ENCODE measurements at places on chromosomes 5 and 9.

- no peak for DNase-seq
Measured at GRCh38 chr9:93319301-93319991, 132.0 kb upstream of the FAM120A start.

GRCh38 chr5:74673011-74673790 is 11.8 kb upstream of the HEXB start:
- no peak for DNase-seq

DNA sequence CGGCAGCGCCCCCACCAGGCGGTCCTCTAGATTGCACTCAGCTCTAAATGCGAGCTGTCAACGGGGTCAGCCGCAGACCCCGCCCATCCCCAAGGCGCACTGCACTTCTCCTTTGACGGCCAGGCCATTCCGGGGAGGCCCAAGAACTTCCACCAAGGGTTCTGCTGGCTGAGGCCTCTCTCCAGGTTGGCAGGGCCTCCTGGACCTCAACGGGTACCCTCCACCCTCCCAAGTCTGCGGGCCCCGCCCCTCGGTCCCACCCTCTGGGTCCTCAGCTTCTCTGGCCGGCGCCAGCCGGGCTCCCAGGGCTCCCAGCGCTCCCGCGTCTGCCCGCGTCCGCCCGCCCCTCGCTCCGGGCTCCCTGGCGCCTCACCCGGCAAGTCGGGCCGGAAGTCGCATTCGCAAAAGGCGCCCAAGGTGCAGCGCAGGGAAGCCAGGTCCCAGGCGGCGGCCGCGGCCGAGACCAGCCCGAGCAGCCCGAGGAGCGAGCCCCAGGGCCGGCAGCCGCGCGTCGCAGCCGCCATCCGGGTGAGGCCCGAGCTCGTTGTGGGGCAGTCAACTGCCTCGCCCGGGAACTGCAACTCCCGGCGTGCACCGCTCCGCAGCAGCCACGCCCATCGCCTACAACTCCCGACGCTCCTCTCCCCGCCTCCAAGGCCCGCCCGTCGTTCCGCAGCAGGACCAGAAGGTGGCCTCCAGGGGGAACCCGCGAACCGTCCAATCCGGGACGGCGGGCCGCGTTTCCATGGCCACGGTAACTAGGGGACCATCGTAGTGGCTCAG is at the start of gene TOR2A:
Gene TOR2A, minus strand, starts transcription at position 548 of the 783 bp plus-strand sequence. Its CDS starts 24 bp downstream, at position 524.
- peak; percentile 94 for DNase-seq

DNA sequence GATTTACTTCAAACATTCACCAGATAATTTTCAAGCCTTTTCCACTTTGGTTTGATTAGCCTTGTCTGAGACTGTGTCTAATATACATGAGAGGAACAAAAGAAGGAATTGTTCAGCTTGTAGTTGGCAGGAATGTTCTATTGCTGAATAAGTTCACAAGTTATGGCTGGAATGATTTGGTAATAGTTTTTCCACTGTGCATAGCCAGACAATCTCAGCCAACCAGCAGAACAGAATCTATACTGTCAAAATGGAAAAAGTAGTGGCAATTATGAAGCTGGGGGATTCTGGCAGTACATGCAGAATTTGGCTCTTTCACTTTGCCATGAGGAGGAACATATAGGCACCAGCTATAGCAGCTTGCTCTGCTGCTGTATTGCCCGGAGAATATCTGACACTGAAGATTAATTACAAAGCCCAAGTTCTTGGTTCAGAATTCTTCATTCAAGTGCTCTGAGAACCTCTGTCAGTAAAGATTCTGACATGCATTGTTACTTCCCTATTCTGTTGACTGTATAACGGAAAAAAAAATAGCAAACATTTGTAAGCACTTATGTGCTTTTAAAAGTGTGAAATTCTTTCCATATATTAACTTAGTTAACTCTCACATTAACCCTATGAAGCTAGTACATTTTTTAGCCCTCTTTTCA is 150.6 kb downstream of the PRR16 start:
- no peak for DNase-seq

GRCh38 chr9:21506626-21507482 is 24.7 kb upstream of the IFNE start:
- DNase-seq = no peak

DNA sequence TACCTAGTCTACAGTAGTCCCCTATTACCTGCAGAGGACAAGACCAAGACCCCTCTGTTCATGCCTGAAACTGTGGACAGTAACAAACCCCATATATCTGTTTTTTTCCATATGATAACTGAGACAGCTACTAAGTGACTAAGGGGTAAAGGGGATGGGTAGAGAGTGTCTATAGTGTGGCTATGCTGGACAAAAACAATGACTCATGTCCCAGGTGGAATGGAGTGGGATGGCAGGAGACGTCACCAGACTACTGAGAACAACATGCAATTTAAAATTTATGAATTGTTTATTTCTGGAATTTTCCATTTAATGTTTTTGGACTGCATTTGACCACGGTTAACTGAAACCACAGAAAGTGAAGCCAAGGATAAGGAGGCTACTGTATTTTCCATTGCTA is 171.8 kb downstream of the AGTPBP1 start:
- no peak for DNase-seq
